Left renal pelvis (tissue), 4 donors: ENCODE measurements at places on chromosomes 6 and 20. TPM values are rescaled to one million over a fixed set of nuclear protein-coding genes. Genes with fewer than 3 reads are reported as not detected.

CST5 gene
- polyA plus RNA-seq: not detected

TRIM10 gene
- polyA plus RNA-seq: 2.6 TPM

LINC00237 gene
- polyA plus RNA-seq: not detected

HCK gene
- 2.6 TPM for polyA plus RNA-seq

MICB gene
- 1.0 TPM for polyA plus RNA-seq

LYRM2 gene
- polyA plus RNA-seq: 33.1 TPM

HTR1B gene
- polyA plus RNA-seq: 0.40 TPM

SLC17A1 gene
- polyA plus RNA-seq: 14.9 TPM
